ENCODE measurements at places on chromosomes 1 and 21.

DNA sequence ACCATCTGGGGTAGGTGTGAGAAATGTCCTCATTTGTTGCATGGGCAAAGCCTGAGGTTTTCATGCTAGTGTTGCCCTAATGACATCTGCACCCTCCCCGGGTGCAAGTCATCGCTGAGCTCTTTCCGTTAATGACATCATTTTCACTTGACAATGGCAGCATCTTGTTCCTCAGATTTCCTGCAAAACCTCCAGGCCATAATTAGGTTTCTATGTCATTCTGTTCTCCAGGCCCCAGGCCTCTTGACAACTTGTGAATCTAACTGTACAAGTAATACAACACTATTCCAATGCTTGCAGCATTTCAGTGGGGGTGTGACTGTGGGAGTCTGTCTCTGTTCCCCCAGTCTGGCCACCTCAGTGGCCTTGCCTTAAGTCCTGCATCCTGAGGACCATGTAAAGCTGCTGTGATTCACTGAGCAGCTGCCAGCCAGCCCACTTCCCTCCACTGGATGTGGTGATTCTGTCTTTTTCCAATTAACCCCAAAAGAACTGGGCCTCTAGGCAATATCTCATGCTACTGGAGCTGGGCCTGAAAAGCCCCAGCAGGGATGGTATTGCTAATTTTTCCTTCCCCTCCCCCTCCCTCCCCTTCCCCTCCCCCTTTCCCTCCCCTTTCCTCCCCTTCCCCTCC, 22.8 kb downstream of the RAB7B start:
- DNase-seq, result no peak

DNA sequence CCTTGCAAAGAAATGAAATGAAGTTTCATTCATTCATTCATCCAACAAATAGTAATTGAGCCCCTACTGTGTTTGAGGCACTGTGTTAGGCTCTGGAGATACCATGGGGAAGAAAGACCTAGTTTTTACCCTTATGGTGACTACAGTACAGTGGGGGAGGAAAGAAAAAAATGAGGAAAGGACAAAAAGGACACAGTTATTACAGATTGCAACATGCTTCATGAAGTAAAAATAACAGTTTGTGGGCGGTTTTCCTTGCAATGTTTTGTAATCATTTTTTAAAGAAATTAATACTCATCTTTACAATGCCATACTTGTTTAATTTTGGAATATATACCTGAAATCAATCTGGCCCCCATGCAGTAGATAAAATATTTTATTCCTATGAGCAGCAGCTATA, 120.3 kb downstream of the TM2D1 start:
- DNase-seq, result no peak

DNA sequence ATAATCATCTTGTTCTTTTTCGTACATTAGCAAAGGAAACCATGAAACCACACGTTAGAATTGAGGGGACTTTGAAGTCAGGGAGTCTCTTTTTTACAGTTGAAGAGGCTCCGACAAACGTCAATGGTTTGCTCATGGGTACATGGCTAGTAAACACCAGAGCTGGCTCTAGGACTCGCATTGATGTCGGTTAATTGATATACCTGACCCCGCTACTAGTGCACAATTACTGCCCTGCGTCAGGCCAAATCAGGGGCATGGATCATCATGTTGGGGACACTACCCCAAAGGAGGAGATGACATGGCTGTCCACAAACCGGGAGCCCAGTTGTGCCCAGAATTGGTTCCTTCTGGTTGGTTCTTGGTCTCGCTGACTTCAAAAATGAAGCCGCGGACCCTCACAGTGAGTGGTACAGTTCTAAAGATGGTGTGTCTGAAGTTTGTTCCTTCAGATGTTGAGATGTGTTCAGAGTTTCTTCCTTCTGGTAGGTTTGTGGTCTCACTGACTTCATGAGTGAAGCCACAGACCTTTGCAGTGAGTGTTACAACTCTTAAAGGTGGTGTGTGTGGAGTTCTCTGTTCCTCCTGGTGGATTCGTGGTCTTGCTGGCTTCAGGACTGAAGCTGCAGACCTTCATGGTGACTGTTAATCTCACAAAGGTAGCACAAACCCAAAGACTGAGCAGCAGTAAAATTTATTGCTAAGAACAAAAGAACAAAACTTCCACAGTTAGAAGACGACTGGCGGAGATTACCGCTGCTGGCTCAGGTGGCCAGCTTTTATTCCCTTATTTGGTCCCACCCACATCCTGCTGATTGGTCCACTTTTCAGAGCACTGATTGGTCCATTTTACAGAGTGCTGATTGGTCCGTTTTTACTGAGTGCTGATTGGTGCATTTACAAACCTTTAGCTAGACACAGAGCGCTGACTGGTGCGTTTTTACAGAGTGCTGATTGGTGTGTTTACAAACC, 126.9 kb upstream of the ERRFI1 start:
- DNase-seq, result no peak

DNA sequence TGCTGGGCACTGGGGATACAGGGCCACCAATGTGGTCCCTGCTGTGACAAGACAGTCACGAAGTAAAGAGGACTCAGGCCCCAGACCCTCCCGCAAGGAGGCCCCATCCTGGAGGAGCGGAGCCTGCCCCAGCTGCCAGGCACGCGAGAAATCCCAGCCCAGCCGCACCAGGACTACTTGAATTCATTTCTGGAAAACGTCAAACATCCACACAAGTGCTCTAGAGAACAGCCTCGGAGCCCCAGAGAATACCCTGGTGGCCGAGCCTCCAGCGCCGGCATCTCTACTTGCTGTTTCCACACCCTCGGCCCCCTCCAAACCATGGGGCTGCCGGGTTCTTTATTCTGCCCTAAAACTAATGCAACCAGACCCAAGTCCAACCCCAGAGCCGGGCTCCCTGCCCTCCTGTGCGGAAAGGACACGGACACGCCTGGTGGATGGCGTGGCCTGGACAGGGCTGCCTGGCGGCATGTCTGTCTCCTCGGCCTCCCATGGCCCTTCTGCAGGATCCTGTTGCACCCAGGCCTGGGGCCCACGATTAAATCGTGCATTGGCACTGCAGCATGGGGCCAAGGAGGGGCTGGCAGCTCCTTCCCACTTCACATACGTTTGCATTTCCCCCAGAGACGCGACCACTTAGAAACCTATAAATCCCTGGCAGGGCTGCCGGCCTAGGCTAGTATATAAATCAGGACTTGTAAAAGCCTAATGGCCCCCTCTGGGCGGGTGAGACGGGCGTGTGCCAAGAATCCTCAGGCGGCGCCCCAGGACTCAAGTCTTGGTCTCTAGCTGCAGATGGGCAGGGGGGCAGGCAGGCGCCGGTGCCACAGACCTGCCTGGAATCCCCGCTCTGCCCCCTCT, 41.2 kb downstream of the DMRTB1 start:
- no peak for DNase-seq

DNA sequence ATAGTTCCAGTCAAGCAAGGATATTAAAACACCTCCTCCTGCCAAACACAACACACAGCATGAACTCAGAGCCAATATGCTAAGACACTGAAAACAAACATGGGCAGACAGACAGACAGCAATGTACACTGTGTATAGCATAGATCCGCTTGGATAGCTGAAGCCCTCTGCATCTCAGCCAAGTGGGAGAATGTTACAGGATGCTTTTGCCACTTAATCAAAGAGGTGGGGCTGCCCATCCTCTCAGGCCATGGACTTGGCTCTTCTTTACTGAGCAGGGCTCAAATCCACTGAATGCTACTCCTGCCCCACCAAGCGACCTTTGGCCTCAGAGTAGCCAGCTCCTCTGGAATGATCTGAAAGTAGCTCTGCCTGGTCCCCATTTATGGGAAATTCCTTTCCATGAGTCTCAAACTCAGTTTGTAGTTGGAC, 64.7 kb upstream of the NGF start:
- no peak for DNase-seq

GRCh38 chr1:23757812-23758211, 14.5 kb downstream of the ELOA start:
- DNase-seq, result no peak

DNA sequence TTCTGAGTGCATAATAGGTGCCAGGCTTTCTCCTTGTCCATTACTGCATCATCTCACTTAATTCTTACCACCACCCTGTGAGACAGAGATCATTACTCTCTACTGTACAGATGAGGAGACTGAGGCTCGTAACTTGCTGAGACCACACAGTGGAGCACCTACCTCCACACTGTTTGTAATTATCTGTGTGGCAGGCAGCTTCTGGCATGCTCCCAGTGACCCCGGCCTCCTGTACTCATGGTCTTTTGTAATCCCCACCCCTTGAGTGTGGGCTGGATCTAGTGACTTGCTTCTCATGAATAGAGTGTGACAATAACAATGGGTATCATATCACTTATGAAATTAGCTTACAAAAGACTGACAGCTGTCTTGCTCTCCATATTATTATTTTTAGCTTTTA, 407.3 kb downstream of the MATN1 start:
- DNase-seq, result no peak

DNA sequence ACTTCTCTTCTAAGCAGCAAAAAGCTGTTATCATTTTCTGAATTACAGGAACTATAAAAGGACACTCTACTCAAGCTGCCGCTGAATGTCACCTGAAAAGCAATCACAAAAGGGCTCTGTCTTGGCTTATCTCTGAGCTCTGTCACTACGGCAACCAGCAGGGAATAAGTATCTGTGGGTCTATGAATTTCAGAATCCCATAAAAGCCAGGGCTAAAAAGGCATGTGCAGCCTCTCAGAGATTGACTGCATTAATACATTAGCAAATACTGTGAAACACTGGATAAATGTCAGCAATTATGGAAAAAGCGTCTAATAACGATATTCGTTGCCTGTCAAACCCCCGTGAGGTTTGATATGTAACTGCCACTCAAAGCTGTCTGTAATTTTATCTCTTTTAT, 210.2 kb upstream of the DMRTA2 start:
- DNase-seq, result no peak

DNA sequence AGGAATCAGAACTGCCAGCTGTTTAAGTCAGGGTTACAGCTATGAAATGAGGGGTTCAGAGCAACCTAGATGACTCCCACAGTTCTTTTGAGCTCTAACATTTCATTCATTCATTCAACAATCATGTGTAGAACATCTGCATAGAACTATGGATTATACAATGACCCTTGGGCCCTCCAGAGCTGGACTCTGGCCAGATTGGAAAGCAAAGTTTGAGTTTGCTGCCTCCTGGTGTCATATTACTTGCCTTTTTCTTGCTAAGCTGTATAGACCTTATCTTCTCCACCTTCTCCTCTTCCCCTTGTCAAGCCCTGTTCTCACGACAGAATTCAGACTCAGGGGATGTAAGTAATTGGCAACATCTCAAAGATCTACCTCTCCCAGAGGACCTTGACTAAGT, 4.0 kb downstream of the CASQ2 start:
- peak; percentile 32 for DNase-seq
